ENCODE measurements at places on chromosomes 3 and 15. TPM values are rescaled to one million over a fixed set of nuclear protein-coding genes. Genes with fewer than 3 reads are reported as not detected.

IL17RE gene
- 0.46 TPM for total RNA-seq

DNA sequence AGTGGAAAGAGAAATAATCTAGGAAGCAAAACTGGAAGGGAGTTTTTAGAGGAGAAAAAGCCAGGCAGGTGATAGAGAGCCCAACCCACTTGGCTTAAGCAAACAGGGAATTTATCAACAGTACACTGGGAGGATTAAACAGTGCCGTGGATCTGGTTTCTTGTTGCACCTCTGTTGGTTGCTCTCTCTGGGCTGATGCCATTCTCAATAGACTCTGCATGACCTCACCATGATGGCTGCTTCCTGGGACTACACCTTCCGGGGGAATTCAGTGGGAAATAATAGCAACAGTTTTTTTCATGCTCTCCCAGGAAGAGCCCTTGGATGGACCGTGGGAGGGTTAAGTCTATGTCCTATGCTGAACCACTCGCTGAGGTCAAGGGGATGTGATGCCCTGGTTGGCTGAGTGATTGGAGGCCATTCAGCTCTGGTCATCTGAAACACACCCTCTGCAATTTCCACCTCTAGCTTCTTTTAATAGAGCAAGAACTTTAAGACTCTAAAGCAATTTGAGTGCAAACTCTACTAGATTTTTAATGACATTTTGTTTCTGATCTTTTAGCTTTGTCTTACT, 74.2 kb downstream of the EPHB1 start:
- no peak for DNase-seq

DNA sequence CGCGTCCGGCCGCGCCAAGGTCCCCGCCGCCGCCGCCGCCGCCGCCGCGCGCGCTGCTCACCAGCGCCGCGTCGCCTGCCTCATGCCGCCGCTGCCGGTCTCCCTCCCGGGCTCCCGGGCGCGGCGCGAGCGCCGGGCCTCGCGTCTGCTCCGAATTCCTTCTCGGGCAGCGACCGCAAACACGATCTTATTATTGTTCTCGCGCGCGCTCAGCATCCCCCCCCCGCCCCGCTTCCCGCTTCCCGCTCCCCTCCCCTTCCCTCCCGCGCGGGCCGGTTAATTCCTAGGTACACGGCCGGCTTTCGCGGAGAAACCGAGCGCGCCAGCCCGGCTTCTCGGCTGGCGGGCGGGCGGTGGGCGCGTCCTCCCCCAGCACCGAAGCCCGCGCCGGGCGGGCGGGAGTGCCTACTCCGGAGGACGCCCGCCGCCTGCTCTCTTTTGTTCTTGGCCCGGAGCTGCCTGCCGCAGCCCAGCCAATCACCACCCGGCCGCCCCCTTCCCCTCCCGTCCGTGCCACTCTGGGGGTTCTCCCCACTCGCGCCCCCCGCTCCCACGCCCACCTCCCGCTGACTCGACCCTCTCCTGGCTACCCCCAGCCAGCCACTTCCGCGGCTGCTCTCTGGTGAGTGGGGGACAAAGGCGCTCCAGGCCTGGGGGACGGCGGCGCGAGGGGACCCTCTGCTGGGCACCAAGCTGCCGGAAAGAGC, at the start of gene HDGFL3:
Gene HDGFL3 (minus strand): TSS at position 164 of the 707 bp plus-strand sequence. CDS start 409 bp downstream, outside the sequence.
- DNase-seq: peak; percentile 75

DNA sequence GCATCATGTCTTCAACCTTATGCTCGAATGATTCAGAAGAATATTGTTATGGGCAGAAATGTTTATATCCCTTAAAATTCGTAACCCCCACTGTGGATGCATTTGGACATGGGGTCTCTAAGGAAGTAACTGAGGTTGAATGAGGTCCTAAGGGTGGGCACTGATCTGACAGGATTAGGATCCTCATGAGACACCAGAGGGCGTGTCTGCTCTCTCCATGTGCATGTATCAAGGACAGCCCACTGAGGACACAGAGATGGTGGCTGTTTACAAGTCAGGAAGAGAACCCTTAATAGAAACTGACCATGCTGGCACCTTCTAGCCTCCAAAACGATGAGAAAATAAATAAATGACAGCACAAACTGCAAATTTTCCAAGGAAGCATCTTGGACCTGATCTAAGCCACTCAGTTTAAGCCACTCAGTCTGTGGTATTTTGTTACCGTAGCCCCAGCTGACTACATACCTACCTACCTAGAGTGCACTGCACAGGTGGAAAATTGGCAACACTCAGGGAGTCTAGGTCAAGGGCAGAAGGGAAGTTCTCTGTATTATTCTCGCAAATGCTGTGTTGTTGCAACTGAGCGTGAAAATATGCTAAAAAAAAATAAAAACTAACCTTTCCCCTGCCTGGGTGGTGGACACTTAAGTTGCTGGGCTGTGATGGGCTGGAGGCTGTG, 126.6 kb downstream of the TJP1 start:
- DNase-seq: no peak

GRCh38 chr3:195066441-195066841, 204.5 kb downstream of the XXYLT1 start:
- DNase-seq: no peak

C3orf80 gene
- total RNA-seq: not detected

- DNase-seq: peak; percentile 58
These were observed 372.4 kb downstream of the FOXP1 start for GRCh38 chr3:71211083-71211482.

DNA sequence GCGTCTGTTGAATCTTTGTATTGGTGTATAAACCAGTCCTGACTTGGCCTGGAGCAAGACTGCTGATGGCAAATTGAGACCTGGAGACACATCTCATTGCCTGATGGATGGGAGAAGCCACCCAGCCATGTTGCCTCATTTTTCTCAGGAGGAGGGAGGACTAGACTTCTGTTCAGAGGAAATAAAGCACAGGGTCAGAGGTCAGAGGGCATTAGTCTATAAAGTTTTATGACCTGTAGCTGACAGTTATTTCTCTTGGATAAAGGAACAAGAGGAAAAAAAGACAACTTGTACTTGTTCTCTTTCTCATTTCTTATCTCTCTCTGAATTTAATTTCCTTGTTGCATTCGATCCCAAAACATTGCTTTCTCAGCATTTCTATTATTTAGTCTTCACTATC, 775.9 kb downstream of the SQOR start:
- DNase-seq: no peak

A4GNT gene
- total RNA-seq: not detected

TBC1D5 gene
- 28.2 TPM for total RNA-seq

TRIM71 gene
- total RNA-seq: not detected

GRCh38 chr3:132622761-132623160, 25.7 kb downstream of the ACKR4 start:
- DNase-seq: no peak

ZNF445 gene
- 12.8 TPM for total RNA-seq
